ENCODE measurements at places on chromosomes 12 and 14. TPM values are rescaled to one million over a fixed set of nuclear protein-coding genes. Genes with fewer than 3 reads are reported as not detected.

GRCh38 chr12:27462851-27463250, 16.3 kb downstream of the SMCO2 start:
- no peak for ATAC-seq

GRCh38 chr12:112166051-112167015, 41.0 kb downstream of the TRAFD1 start:
- no peak for ATAC-seq

- ATAC-seq, result peak; percentile 99
These were observed 59.3 kb downstream of the DNAI7 start for GRCh38 chr12:25135531-25136154.

GRCh38 chr12:87338681-87339080, 690.5 kb downstream of the C12orf50 start:
- no peak for ATAC-seq

The LUM gene
- total RNA-seq, result 8.4 TPM

The C3AR1 gene
- total RNA-seq, result 0.76 TPM

The KRT8 gene
- total RNA-seq, result 40.1 TPM

Measured in esophagus mucosa (tissue), 1 donor.